ENCODE measurements at places on chromosomes 3 and 15. TPM values are rescaled to one million over a fixed set of nuclear protein-coding genes. Genes with fewer than 3 reads are reported as not detected.

GRCh38 chr3:14647976-14648955 is 3.3 kb upstream of the CCDC174 start:
- no peak for DNase-seq

GRCh38 chr15:32671339-32672325 is 30.1 kb downstream of the SCG5 start:
- no peak for DNase-seq

- DNase-seq = no peak
Observed at GRCh38 chr3:46420931-46421330, 13.9 kb downstream of the CCRL2 start.

DNA sequence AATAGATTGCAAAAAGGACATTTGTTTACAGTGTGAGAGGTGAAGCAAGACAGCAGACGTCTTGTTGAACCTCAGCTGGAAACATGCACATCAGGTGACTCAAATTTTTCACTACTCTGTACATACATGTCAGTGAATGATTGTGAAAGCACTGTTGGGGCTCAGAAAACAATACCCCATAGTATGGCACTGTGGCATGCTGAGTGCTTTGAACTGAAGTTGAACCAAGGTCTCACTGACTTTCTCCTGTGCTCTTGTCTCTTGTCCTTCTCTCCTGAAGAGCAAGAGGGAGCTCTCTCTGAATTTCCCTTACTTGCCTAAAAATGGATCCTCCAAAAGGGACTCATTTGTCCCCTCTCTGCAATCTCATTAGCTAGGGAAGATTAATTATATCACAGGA is 24.5 kb upstream of the NEDD4 start:
- no peak for DNase-seq

- no peak for DNase-seq
Observed at GRCh38 chr3:24100696-24101402, 155.8 kb downstream of the NR1D2 start.

DNA sequence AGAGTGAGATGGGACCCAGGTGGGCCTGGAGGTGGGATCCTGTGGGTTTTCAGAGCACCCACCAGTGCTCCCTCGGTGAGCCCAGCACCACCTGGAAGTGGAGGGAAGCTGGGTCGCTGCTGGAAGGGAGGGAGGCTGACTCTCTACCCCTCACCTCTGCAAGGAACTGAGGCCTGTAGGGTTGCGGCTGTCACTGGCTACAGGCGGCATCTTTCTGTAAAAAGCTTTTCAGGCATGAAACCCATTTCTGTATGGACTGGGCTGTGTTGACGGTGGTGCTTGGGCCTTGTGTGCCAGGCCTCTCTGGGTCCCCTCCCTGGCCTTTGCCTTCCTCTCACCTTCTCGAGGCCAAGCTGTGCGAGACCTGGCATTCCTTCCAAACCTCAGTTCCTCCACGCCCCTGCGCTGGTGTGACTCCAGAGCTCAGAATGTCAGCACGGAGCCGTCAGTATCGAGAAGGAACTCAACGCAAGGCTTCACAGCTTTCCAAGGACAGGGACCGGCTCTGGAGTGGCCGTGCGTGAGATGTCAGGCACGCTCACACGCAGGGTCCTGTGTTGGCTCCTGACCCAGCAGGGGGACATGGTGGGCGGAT is 16.6 kb downstream of the ABTB1 start:
- DNase-seq = no peak

GRCh38 chr3:116306720-116307119 is 138.6 kb downstream of the LSAMP start:
- no peak for DNase-seq

GRCh38 chr3:39147711-39148434 is 5.5 kb downstream of the CSRNP1 start:
- no peak for DNase-seq

- no peak for DNase-seq
Observed at GRCh38 chr3:116135457-116136085, 309.7 kb downstream of the LSAMP start.

GRCh38 chr15:94086341-94086740 is 145.0 kb upstream of the MCTP2 start:
- no peak for DNase-seq

- DNase-seq = no peak
Observed at GRCh38 chr3:30639937-30640336, 33.5 kb downstream of the TGFBR2 start.

GRCh38 chr15:88788816-88789215 is 14.4 kb upstream of the ACAN start:
- no peak for DNase-seq

GRCh38 chr3:18389108-18389733 is 35.9 kb downstream of the SATB1 start:
- no peak for DNase-seq

- no peak for DNase-seq
Observed at GRCh38 chr3:41241161-41241560, 41.9 kb downstream of the CTNNB1 start.

- DNase-seq = no peak
Observed at GRCh38 chr15:70400766-70401541, 303.2 kb upstream of the TLE3 start.

The MOBP gene
- 0.05 TPM for polyA plus RNA-seq

The GPR62 gene
- 0.67 TPM for polyA plus RNA-seq

The HMG20A gene
- 51.4 TPM for polyA plus RNA-seq

The KNG1 gene
- polyA plus RNA-seq = 0.06 TPM

The TMEM212 gene
- polyA plus RNA-seq = 0.15 TPM

The SPPL2A gene
- 45.0 TPM for polyA plus RNA-seq

The ISL2 gene
- polyA plus RNA-seq = not detected

The SNX4 gene
- 30.8 TPM for polyA plus RNA-seq

The POPDC2 gene
- polyA plus RNA-seq = 23.8 TPM

Measured in hindlimb muscle (tissue), 1 donor.